ENCODE measurements at places on chromosomes 5 and 9. TPM values are rescaled to one million over a fixed set of nuclear protein-coding genes. Genes with fewer than 3 reads are reported as not detected.

DNA sequence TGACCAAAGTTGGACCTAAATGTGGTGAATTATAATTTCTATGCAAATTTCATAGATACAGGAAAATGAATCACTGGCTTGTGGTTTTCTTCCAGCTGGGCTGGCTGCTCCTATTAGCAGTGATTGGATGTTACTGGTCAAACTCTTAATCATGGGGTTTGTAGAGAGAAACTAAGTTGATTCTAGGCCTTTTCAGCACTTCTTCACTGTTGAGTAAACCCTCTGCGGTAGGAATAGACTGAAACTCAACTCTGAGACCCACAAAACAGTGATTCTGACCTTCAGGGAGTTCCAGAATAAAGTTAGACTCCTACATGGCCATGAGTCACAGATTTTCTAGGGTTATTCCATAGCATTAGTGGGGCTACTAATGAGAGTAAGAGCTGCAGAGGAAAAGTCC, 47.9 kb upstream of the FKTN start:
- H3K4me1 ChIP-seq: no peaks in the 10 kb centered on the region
- H3K4me3 ChIP-seq: no peak overlapping the region
- no peak for DNase-seq
- no peaks in the 10 kb centered on the region for H3K27me3 ChIP-seq
- no peak overlapping the region for H3K27ac ChIP-seq

DNA sequence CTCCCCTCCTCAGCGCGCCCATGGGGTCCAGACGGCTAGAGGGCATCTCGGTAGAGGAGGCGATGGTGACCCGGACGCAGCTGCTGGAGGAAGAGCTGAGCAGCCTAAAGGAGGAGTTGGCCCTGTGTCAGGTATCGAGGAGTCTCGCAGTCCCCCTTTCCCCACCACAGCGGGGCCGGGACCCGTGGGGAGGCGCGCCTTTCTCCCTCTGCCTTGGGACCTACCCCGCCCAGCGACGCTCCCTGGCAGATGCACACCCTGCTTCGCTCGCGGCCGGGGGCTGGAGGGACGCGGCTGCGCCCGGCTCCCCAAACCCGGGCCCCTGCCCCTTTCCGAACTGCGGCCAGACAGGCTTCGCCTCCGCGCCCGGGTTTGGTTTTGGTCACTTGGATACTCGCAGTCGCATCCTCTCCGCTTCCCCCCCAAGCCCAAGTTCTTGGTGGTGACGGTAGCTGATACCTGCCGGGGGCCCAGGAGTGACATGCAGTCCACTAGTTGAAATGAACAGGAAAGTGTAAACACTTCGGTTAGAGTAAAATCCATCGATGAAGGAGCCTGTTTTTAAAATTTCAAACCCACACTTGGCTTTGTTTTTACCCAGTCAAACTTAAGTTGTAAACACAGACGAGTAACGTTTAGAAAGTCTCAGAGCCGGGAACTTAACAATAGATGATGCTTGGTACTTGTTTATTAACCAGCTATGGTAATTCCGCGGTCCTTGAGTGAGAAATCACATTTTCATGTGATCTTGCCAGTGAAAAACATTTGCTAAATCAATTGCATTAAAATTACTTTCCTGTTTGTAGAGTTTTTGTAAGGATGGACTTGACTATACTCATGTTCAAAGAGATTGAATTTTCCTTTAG, 688 bp downstream of the CNTLN start:
- H3K36me3 ChIP-seq: no peaks in the 10 kb centered on the region
- no peaks in the 10 kb centered on the region for H3K27me3 ChIP-seq
- peak; percentile 54 for DNase-seq
- peak overlapping the region; percentile 84 for H3K27ac ChIP-seq

Gene HSDL2
- total RNA-seq: 55.3 TPM

- peaks cover 11% of the 10 kb centered on the region for H3K36me3 ChIP-seq
- DNase-seq: no peak
- H3K27me3 ChIP-seq: no peaks in the 10 kb centered on the region
- no peak overlapping the region for H3K27ac ChIP-seq
Observed at GRCh38 chr5:94632024-94632423, 13.6 kb downstream of the SLF1 start.

DNA sequence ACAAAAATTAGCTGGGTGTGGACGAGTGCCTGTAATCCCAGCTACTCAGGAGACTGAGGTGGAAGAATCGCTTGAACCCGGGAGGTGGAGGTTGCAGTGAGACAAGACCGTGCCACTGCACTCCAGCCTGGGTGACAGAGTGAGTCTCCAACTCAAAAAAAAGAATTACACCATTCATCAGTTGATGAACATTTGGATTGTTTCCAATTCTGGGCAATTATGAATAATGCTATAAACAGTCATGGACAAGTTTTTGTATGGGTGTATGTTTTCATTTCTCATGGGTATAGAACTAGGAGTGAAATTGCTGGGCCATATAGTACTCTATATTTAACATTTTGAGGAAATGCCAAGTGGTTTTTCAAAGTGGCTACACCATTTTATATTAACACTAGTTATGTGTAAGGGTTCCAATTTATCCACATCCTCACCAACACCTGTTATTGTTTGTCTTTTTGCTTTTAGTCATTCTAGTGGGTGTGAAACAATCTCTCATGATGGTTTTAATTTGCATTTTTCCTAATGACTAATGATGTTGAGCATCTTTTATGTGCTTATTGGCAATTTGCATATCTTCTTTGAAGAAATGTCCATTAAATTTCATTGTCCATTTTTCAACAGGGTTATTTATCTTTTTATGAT, 9.0 kb upstream of the CCDC125 start:
- H3K4me1 ChIP-seq: no peaks in the 10 kb centered on the region
- H3K36me3 ChIP-seq: no peaks in the 10 kb centered on the region
- H3K27me3 ChIP-seq: no peaks in the 10 kb centered on the region
- no peak overlapping the region for H3K27ac ChIP-seq
- no peak overlapping the region for H3K4me3 ChIP-seq

Measured in lower lobe of right lung (tissue), 2 donors.